Small intestine (tissue), 16 donors: ENCODE measurements at places on chromosomes 12 and 14. TPM values are rescaled to one million over a fixed set of nuclear protein-coding genes. Genes with fewer than 3 reads are reported as not detected.

The TOMM20L gene
- polyA plus RNA-seq, result not detected

The AHNAK2 gene
- under 0.01 TPM for polyA plus RNA-seq

The EIF2S3B gene
- not detected for polyA plus RNA-seq

The MDM2 gene
- polyA plus RNA-seq, result 37.9 TPM

The NUDT4 gene
- polyA plus RNA-seq, result 80.8 TPM

The RNF31 gene
- 83.0 TPM for polyA plus RNA-seq

The NR2C1 gene
- polyA plus RNA-seq, result 9.7 TPM

The FOXA1 gene
- 49.3 TPM for polyA plus RNA-seq

The CDKL1 gene
- polyA plus RNA-seq, result 5.9 TPM

The TSPAN9 gene
- polyA plus RNA-seq, result 2.4 TPM

The COCH gene
- polyA plus RNA-seq, result 0.76 TPM

The KICS2 gene
- polyA plus RNA-seq, result 1.9 TPM

The C12orf60 gene
- not detected for polyA plus RNA-seq

The KRT6C gene
- not detected for polyA plus RNA-seq

The HVCN1 gene
- 4.5 TPM for polyA plus RNA-seq

The PUS7L gene
- polyA plus RNA-seq, result 1.6 TPM

The KRT7 gene
- polyA plus RNA-seq, result 3.9 TPM

The NKX2-1 gene
- not detected for polyA plus RNA-seq

The PRPH gene
- not detected for polyA plus RNA-seq

The CLEC2B gene
- 0.45 TPM for polyA plus RNA-seq

The GARIN6 gene
- not detected for polyA plus RNA-seq

The OAS1 gene
- polyA plus RNA-seq, result 39.7 TPM

The TAS2R20 gene
- polyA plus RNA-seq, result not detected

The CD27 gene
- 1.8 TPM for polyA plus RNA-seq

The GOLGA3 gene
- polyA plus RNA-seq, result 35.1 TPM

The FRMD6 gene
- 6.2 TPM for polyA plus RNA-seq

The TAS2R8 gene
- polyA plus RNA-seq, result not detected

The KRT77 gene
- polyA plus RNA-seq, result 0.01 TPM

The TRMT5 gene
- polyA plus RNA-seq, result 2.4 TPM

The UNG gene
- polyA plus RNA-seq, result 38.7 TPM

The MED13L gene
- polyA plus RNA-seq, result 9.8 TPM

The NPAS3 gene
- polyA plus RNA-seq, result 0.30 TPM
